EL (cell line): ENCODE measurements at places on chromosomes 12 and 14.

DNA sequence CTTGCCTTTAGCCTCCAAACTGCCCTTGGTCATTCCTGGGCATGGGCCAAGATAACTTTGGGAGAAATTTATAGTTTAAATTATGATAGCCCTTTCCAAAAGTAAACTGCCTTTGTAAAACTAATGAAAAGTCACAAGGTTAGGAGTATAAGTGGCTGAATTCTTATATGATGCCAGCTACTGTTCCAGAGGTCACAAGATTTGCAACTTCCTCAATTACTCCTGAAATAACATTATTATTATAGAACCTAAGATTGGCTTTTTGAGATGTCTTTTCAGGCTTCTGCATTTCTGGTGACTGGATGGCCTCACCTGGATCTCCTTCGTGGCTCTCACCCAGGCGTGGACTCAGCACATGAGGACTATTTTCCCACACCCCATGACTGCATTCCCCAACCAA lies 55.0 kb downstream of the OSBPL8 start:
- DNase-seq = no peak

- peak; percentile 46 for DNase-seq
These were observed 39.1 kb downstream of the SPATA7 start for GRCh38 chr14:88424573-88424972.

DNA sequence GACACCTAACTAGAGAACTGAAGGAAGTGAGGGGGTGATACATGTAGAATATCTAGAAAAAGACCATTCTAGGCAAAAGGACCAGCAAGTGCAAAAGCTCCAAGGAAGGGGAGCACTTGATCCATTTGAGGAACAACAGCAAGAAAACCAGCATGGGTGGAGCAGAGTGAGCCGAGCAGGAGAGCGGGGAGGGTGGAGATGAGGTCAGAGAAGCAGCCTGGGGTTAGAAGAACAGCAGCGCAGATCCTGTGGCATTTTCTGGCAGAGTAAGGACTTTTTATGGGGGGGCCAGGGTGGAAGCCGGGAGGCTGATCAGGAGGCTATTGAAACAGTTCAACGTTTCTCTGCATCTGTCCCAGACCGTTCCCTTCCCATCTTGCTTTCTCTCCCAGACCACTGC lies 24.5 kb upstream of the TMCC3 start:
- DNase-seq = no peak

GRCh38 chr12:30296486-30296885 lies 399.2 kb downstream of the IPO8 start:
- DNase-seq = no peak

DNA sequence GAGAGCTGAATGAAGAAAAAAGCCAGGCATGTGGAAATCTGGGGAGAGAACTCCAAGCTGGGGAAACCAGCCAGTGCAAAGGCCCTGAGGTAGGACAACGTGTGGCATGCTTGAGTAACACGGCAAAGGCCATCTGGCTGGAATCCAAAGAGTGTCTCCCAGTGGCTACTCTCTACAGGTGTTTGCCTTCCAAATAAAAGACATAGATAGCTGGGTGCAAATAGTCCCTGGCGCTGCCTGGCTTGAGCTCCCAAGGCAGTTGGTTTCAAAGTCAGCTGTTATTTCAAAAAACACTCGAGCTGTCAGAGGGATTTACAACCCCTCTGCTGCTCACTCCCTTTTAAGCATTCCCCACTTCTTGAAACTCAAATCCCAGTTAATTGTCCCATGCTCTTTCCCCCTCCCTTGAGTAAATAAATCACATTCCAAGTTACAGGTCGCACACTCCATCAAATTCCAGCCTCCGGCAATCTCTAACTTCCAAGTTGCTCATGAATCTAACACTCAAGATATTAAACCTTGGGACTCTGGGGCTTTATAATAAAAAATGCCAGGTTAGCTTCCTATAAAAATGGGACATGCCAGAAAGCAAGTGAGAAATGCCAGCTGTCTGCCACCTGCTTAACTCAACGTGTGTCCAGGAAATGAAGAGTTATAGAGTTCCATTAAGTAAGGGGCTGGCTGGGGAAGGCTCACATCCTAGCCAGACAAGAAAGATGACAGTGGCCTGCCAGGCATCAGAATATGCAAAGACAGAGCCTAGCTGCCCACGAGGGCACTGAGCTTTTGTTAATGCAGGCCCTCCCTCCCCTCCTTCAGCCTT lies 133.6 kb upstream of the NOS1 start:
- DNase-seq = no peak

DNA sequence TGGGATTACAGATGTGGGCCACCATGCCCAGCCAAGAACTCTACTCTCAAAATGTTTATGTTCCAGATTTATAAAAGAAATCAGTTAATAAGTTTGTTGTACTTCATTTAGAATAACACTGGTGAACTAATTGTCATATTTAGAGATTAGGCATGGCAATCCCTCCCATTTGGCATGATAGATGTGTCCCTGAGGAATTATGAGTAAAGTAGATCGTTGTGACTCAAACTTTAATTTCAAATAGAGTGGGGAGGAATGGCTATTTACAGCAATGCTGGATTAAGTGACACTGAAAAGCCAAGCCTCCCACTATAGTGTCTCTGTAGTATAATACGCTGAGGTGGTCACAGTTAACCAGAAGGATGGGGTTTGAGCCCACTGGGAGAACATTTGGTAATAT lies 39.3 kb upstream of the RTRAF start:
- no peak for DNase-seq

DNA sequence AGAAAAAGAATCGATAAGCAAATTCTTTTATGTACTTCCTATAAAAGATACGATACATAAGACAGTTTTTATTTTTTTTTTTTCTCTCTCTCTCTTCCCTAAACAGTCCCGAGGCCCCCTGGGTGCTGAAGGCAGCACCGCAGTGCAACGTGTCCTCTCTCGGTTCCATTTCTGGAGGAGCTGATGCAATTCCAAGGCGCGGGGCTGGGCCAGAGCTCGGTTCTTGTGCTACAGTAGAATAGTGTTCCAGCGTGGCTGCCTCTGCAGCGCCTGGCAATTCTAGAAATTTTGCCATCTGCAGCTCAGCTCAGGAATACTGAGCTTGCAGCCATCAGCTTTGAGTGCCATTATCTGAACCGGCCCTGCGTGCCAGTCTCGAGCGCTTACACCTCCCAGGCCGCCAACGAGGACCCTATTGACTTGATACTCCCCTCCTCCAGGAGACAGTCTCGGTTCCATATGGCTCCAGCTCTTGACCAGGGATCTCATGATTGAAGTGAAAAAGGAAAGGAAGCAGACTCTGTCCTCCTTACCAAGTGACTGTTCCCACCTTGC lies 630 bp downstream of the ALDH1L2 start:
- peak; percentile 79 for DNase-seq

DNA sequence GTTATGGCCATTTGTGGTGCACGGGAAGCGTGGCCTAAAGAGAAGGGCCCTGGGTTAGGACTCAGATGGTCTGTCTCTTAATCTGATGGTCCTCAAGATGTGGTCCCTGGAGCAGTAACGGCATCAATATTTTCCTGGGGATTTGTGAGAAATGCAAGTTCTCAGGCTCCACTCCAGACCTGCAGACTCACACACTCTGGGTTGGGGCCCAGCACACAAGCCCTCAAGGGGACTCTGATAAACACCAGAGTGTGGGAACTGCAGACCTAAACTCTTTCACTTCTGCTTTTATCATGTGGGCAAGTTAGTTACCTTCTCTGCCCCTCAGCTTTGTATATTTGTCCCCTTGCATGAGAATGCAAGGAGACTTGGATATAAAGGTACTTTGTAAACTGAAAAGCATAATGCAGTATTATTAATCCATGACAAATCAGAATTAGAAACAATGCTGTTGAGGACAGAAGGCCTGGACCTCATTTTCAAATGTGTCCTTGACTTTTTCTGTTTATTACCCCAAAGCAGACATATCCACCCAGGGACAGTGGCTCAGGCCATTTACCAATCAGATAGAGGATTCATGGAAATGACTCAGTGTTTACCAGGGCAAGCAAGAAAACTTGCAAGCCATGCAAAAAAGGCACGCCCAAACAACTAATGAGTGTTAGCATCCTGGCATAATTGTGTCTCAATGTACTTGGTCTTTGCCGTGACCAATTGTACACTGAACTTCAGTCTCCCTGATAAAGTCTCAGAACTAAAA lies 157.0 kb downstream of the ASCL1 start:
- DNase-seq = no peak

DNA sequence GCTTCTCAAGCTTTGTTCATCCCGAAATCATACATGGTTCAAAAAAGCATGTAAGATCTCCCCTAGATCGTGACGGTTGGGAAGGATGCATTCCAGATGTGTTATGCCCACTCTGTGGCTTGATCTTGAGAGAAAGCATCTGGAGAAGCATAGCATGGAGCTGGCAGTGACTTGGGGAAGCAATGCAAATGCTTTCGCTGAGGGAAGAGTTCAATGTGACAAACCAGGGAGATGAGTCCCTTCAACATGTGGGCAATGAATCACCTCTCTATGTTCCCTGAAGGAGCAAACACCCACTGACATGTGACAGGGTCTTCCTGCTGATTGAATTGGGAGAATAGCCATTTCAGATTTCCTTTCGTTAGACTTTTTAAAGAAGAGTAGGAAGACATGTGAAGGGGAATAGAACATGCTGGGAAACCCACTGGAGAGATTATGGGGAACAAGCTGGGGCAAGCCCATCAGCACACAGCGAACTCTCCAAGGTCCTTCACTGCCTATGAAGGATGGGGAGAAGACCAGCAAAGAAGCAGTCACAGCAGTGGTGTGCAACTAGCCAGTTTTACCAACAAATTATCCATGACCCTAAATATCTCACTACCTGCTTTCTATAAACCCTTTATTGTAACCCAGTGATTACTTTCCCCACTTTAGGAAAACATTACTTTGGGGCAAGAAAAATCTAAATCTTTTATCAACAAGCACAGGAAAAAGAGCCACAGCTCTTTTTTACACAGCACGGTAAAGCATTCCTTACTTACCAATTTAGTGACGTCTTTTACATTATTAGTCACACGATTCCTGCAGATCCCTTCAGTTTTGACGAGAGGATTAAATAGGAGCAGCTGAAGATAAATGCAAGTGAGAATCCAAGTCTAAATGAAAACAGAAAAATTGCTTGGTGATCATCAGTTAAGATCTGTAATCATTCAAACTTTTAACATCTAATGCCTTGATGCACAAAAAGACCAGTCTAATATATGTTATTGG lies 35.0 kb downstream of the KITLG start:
- peak; percentile 49 for DNase-seq

DNA sequence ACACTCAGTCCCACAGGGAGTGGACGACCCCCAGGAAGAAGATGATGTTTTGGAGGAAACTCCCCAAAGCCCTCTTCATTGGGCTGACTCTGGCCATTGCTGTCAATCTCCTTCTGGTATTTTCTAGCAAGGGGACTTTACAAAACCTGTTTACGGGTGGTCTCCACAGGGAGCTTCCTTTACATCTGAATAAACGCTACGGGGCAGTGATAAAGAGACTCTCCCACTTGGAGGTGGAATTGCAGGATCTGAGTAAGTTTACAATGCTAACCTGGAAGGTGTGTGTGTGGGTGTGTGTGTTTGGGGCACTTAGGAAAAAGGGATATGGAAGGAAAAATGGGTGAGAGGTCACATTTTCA lies 416 bp downstream of the GALNT8 start:
- no peak for DNase-seq

GRCh38 chr14:37573356-37573755 lies 21.7 kb downstream of the FOXA1 start:
- peak; percentile 42 for DNase-seq

- peak; percentile 70 for DNase-seq
These were observed 747 bp upstream of the DACT1 start for GRCh38 chr14:58637040-58637390.

DNA sequence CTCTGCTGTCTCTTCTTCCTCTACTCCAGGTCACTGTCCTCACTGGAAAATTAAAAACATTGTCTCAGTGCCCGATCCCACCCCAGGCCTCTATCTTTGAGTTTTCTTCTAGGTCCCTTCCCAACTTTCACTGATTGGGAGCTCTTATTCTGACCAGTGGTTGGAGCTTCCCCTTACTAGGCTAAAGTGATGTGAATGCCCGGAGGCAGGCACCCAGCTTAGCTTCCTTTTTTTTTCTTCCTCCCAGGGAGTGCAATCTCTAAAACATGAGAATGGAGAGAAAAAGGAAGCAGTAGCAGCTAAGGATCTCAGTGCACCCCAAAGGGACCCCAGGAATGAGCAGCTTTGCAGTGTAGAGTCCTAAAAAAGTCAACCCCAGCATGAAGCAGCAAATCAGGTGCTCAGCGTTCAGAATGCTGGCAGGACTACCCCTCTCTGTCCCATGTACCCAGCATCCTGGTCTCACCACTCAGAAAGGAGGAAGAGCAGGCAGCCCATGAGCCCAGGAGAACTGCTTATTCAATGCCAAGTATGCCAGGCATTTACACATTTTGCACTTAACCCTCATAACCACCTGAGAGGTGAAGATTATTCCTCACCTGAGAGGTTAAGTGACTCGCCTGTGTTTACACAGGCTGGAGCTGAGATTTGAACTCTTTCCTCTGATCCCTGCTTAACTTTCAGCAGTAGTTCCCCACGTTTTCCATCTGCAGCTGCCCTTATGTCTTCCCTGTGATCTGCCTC lies 146.2 kb upstream of the PWP1 start:
- DNase-seq = no peak

- no peak for DNase-seq
These were observed 1.2 kb downstream of the REM2 start for GRCh38 chr14:22884076-22884737.

DNA sequence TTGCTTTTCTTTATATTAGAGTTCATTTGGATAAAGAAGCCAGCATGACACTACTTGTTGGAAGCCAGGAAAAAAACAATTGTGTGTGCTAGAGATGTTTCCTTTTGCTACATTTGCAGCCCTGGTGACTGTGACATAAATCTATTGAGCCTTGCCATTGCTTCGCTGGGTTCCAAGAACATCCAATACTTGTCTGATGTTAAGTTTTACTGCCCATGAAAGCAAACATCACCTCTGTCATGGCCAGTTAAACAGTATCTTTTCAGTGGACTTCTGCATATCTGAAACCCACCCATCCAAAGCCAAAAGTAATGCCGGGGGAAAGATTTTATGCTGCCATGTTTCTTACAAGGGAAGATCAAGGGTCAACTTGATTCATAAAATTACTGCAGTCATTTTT lies 184.0 kb downstream of the MSRB3 start:
- DNase-seq = no peak

- DNase-seq = peak; percentile 23
These were observed 27.4 kb downstream of the PCNX1 start for GRCh38 chr14:70934502-70935134.

- DNase-seq = peak; percentile 85
These were observed 182.5 kb upstream of the RASSF8 start for GRCh38 chr12:25775968-25776367.

- no peak for DNase-seq
These were observed 3.7 kb downstream of the HIF1A start for GRCh38 chr14:61699027-61699426.

DNA sequence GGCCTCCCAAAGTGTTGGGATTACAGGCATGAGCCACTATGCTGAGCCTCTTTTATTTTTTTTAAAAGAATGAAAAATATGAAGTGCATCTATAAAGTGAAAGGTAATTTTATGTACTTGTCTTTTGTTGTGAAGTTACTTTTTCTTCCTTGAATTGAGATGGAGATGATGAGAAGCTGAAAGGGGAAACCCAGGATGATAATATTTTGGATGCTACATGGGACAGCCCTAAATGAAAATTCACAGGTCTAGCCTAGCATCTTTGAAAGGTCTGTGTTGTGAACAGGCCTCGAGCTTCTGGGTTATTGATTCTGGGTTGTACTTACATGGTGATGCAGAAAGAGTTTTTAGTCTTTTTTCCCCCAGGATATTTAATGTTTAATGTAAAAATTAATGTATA lies 14.6 kb downstream of the DIP2B start:
- no peak for DNase-seq

GRCh38 chr14:51540364-51540763 lies 111.3 kb upstream of the FRMD6 start:
- peak; percentile 75 for DNase-seq
